ENCODE measurements at places on chromosomes 4 and X.

DNA sequence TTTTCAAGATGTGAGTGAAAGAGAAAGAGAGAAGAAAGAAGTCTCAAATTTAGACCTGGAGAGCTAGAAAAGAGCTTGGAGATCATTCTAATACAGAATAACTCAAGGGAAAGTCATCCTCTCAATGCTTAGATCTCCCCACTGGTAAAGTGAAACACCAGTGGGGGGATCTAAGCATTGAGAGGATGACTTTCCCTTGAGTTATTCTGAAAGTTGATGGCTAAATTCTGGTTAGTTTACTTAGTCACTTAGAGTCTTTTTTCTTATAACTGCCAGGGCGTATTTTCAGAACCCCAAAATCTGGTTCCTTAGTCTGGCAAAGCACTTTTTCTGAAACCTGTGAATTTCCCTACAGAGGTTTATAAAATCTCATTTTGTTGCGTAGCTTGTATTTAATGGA, 198.6 kb downstream of the ARHGAP24 start:
- DNase-seq = no peak

- DNase-seq = no peak
Measured at GRCh38 chrX:14899607-14900006, 26.4 kb downstream of the MOSPD2 start.

GRCh38 chr4:112029771-112030171, 115.5 kb upstream of the FAM241A start:
- no peak for DNase-seq

- DNase-seq = no peak
Measured at GRCh38 chr4:90105274-90105673, 21.9 kb upstream of the CCSER1 start.

- no peak for DNase-seq
Measured at GRCh38 chr4:83285055-83285407, 433 bp upstream of the COQ2 start.

DNA sequence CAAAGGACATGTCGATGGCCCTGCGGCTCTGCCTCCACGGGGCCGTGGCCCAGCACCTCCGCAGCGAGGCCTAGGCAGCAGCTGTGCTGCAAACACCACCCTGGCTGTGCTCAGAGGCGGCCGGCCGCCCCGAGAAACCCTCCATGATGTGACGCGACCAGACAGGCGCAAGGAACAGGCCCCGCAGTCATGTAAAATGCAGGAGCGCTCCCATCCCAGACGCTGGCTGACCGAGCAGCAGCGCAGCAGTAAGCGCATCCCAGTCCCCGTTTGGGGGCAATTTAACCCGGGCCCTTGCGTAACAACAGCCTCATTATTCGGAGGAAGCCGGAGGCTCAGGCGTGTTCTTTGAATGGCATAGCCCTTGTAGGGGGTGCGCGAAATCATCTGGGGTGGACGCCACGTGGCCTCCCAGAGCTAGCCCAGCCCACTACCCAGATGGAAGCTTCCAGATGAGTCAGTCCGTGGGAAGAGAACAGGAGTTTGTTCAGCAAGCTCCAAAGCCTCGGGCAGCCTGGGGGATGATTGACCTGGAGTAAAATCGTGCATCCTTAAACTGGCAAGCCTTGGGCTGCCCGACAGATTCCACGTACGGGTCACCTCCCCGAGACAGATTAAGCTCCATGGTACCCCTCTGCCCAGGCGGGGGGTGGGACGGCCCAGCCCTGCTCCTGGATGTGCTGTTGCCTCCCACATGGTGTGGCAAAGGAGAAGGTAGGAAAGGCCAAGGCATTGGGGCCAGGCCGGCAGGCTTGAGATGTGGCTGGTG, 124.0 kb downstream of the HMX1 start:
- no peak for DNase-seq

GRCh38 chrX:103847174-103847870, 15.3 kb upstream of the RAB9B start:
- no peak for DNase-seq

GRCh38 chrX:47209508-47210238, 8.8 kb upstream of the CDK16 start:
- DNase-seq = no peak

DNA sequence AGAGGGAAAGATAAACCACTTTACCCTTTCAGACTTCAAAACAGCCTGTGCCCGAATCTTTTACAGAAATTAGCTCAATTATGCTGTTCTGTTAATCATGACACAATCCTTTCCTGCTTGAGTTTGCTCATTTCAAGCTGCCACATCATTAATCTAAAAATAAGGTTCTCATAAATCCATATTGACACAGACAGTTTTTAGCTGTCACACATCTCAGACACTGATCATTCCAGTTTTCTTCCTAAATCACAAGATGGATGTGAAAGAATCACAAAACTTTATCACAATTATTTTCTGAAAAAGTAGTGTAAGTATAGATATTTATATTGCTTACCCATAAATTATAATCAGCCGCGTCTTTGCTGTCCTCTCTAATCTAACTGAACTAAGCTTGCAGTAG, 27.9 kb upstream of the AMELX start:
- DNase-seq = no peak

GRCh38 chr4:186598686-186599085, 43.3 kb upstream of the MTNR1A start:
- DNase-seq = no peak

- DNase-seq = no peak
Measured at GRCh38 chr4:138217567-138217966, 24.6 kb downstream of the SLC7A11 start.

DNA sequence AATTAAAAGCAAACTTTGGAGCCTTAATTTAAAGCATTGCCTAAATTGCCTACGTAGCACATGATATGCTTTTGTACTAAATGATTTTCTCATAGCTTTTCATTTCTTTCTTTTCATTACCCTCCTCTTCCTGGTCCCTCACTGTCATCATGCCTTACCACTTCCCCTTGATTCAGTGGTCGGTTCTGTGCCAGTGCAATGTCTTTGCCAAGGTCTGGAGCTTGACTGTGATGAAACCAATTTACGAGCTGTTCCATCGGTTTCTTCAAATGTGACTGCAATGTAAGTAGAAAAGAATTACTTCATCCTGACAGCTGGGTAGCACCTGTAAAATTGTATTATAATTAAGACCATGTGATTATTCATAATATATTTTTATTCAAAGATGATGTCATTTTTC, 72.5 kb downstream of the C4orf46 start:
- DNase-seq = no peak

- no peak for DNase-seq
Measured at GRCh38 chr4:184688447-184688846, 38.9 kb downstream of the PRIMPOL start.

GRCh38 chr4:15898902-15899301, 39.6 kb downstream of the FGFBP1 start:
- DNase-seq = no peak

DNA sequence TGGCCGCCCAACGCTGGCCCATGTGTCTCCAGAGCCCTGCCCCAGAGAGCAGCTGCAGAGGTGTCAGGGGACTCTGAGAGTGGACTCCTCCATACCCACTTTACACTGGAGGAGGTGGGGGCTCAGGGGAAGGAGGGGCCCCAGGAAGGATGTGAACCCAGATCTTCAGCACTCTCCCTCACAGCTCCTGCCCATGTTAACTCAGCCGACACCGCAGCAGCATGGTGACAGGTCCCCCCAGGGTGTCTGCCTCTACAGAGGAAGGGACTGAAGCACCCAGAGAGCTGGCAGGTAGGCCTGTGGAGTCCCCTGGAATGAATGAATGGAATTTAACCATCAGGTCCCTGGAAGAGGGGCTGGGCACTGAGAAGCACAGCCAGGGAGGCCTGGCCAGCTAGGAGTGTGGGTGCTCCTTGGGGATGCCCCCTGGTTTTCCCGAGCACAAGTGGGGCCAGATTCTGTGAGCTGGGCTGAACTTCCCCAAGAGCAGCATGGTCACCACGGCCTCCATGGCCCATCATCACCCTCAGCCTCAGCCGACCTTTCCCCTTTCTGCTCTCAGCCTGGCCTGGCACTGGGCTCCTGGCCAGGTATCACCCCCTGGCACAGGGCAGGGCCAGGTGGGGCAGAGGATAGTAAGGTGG, 21.9 kb downstream of the SH3BP2 start:
- DNase-seq = no peak

GRCh38 chr4:168621806-168622589, 125.1 kb downstream of the PALLD start:
- DNase-seq = no peak

- no peak for DNase-seq
Measured at GRCh38 chr4:105966051-105966450, 70.8 kb downstream of the NPNT start.

GRCh38 chrX:19513383-19513782, 1.9 kb downstream of the MAP3K15 start:
- DNase-seq = no peak

DNA sequence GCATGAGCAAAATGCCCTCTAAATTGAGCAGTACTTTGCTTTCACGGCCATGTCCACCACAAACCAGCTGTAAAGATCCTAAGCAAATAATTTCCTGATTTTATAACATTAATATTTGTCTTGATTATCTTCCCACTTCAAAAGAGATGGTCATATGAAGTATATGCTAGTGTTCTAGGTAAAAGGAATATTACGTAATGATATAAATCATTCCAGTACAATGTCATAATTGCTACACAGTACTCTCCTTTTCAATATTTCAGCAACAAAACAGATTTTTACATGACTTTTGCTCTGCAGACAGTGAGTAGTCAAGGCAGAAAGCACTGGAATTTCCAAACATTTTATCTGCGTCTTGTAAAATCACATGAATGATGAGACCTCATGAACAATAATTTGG, 572.8 kb upstream of the FRG1 start:
- DNase-seq = no peak

DNA sequence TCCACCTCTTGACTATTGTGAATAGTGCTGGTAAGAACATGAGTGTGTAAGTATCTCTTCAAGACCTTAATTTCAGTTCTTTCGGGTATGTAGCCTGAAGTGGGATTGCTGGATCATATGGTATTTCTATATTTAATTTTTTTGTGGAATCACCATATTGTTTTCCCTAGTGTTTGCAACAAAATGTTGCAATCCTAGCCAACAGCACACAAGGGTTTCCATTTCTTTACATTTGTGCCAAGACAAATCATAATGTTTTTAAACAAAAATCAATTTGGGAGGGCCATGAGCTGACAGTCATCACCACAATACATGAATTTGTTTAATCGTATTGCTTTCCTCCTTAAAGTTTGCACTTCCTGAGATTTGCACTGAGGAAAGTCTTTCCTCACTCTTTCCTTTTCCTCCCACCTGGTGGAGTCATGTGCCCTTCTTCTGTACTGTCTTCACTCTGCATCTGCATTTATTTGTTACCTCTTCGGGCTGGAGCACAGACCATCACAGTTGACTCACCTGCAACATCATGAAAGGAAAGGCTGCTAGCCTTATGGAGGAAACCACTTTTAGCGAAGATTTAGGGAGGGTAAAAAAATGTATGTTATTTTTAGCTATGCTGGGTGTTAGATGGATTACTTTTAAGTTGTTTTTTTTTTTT, 269.4 kb downstream of the DCTD start:
- no peak for DNase-seq

DNA sequence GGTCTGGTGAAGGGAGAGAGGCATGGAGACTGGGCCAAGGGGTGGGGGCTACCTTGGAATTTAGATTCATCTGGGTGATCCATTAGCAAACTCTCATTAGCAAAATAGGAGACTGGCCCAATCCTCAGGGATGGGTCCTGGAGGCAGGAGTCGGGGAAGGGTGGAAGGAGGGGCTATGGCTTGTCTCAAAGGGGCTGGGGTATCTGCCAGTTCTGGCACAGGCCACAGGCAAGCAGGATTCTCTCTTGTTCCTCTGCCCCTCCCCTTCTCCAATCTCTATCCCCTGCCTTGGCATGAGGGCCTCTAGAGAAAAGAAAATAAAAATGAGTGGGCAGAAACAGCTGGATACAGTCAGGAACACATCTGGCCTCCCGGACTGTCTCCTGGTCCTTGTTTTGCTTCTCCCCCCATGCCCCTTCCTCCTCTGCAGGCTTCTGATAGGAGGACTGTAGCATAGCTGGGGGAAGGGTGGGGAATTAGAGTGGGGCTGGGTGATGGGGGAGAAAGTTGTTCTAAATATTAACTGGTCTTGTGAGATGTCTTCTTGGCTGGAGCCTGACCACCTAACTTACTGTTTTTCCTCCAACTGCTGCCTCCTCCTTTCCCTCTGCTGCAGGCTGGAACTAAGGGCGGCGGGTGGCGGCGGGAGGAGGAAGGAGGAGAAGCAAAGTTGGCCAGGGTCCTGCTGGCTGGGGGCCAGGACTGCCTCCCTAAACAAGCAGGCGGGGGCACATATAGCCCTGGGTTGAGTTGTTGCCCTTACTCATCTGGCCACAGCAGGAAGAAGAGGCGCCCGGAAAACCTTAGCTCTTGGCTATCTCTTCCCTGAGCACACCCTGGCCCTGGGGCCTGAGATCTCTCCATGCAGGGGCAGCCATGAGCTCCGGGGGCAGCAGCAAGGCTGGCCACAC, 53.3 kb upstream of the LAS1L start:
- DNase-seq = no peak

GRCh38 chr4:113790478-113790877, 28.9 kb upstream of the CAMK2D start:
- no peak for DNase-seq

DNA sequence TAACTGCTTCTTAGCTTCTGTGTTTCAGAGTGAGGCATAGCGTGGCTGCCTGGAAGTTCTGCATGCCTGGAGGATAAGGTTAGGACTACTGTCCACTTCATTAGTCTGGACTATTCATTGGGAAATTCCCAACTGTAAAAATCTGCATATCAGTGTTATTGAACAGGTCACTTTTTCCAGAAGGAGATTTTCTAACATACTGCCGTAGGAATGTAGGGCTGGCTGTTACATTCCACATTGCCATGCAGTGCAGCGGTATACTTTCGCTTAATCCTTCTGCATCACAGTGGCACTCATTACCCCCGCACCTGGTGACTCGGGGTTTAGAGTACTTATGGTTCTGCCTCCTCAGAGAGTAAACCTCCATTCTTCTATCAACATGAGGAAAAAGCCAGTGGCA, 104.6 kb downstream of the NPFFR2 start:
- no peak for DNase-seq

- DNase-seq = no peak
Measured at GRCh38 chr4:3177426-3177825, 71.5 kb upstream of the MSANTD1 start.

DNA sequence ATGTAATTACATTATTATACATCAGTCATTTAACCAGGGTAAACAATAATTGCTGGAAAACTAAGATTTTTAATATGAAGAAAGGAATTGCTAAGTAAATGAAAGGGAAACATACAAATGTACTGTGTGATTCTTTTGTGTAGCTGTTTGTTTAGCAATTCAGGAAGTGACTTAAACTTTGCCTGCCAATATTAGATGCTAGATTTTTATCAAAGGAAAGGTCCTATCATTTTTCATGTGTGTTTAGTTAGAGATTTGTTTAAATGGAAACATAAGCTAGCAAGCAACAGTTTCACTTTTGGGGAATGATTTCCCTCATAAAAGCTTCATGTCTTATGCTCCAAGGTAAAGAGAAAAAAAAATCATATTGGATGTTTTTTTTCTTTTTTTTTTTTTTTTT, 95.1 kb upstream of the LIMCH1 start:
- no peak for DNase-seq

- no peak for DNase-seq
Measured at GRCh38 chr4:89301003-89301402, 6.6 kb downstream of the GPRIN3 start.

GRCh38 chr4:134470544-134470943, 269.0 kb upstream of the PABPC4L start:
- DNase-seq = no peak
